ENCODE measurements at places on chromosomes 16 and 17.

GRCh38 chr17:10772425-10773380 lies 31.2 kb downstream of the TMEM238L start:
- DNase-seq = peak; percentile 28

DNA sequence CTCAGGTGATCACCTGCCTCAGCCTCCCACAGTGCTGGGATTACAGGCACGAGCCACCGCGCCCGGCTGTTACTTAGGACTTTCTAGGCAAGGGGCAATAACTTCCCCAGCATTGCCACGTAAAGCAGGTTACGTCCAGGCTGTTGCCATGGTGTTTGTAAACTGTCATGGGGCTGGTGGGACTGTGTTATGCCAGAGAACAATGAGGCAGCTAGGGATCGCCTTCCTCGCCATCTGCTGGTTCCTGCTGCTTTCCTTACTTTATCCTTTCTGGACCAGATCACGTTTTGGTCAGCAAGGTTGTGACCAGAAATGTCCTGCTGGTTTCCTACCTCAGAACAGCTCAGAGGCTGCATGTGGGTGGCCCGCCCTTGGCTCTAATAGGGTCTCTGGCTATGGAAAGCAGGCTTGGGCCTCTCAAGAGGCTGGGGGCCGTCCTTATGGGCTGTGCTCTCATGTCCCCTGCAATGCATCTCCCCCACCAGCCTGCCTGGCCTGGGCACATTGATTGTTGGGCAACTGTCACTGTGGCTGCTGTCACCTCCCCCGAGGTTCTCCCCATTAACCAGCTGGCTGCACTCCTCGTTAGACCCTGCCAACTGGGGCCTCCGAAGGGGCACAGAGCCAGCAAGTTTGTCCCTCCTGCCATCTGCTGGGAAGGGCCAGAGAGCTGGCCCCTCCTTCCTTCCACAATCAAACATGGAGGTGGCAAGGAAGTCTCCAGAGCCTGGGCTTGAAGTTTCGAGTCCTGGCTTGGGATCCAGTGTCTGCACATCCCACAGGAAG lies 28.2 kb upstream of the ZC3H18 start:
- DNase-seq = no peak

GRCh38 chr16:80602894-80603293 lies 62.1 kb downstream of the DYNLRB2 start:
- DNase-seq = no peak

- no peak for DNase-seq
Observed at GRCh38 chr16:79317521-79317920, 283.0 kb downstream of the MAF start.

GRCh38 chr17:16443511-16444257 lies 28.3 kb downstream of the TRPV2 start:
- DNase-seq = no peak

DNA sequence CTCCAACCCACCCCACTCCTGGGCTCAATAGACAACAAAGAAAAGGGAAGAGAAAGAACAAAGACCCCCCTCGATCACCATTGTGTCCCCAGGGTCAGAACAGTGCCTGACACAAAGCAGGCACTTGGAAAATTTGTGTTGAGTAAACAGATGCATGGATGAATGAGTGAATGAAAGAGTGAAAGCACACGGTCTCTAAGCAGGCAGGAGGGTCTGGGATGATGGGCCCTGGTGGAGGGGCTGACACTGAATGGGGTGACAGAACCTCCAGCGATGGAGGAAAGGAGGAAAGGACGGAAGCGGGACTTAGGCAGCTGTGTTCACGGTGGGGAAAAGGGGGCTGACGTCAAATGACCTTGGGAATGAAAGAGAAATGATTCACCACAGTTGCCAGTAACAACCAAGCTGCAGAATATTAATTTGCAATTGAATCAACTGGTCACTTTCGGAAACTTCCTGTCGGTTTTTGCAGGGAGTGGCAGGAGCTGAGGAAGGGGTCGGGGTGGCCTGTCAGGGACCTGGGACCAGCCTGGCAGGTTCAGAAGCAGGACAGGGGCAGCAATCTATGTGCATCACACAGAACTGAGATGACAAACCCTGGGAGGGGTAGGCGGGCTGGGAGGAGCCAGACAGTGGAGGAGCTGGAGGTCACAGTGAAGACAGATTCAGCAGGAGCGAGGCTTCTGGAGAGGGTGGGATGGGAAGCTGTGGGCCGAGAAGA lies 6.7 kb upstream of the GAST start:
- peak; percentile 38 for DNase-seq

DNA sequence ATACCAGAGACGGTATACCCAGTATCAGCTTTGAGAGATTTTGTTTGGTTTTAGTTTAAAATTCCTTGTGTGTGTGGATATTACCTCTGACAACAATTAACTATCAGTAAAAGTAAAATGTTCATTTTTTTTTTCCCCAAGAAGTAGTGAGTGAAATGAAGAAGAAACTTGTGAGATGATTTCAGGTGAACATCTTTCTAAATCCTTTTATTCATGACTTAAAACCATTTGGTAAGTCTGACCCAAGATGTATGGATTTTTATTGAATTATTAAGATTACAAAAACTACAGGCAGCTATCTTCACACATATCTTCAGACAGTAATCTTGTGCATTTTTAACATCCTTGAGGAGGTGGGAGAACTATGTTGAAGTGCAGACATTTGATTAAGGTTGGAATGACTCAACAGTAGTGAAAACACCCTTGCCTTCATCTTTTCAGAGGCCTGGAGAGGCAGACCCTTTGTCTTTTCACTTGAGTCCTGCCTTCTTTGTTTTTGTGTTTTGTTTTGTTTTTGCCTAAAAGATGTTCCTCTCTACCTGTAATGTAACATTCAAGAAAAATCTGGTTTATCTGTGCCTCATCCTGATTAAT lies 240.3 kb upstream of the TBX2 start:
- peak; percentile 7 for DNase-seq

GRCh38 chr17:55635253-55635914 lies 87.3 kb downstream of the TMEM100 start:
- peak; percentile 89 for DNase-seq

GRCh38 chr17:44981221-44981968 lies 13.3 kb upstream of the C1QL1 start:
- peak; percentile 58 for DNase-seq

- no peak for DNase-seq
Observed at GRCh38 chr16:57823836-57824235, 21.5 kb upstream of the KIFC3 start.

DNA sequence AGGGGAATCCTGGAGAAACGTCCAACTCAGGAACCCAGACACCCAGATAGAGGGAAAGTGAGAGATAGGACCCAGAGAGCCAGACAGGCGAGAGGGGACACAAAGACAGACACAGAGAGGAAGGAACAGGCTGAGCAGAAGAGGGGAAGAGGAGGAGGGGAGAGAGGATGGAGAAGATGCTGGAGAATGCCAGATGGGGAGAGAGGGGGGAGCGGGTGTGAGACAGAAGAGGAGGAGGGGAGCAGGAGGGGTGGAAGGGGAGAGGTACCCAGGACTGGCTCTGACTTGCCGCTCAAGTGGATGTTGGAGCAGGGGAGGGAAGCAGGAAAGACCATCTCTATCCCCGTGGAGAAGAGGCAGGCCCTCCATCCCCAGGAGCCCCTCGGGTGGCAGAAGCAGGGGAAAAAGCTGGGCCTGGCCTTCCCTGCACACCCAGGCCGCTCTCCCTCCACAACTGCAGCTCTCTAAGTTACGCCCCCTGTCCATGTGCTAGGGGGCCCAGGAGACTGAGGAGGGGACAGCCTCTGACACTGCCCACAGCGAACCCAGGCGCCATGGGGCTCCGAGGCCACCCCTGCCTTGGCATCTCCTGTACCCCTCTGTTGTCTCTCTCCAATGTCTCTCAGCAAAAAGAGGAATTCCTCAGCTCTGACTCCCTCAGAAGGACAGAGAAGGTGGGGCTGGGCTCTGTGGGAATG lies 4.8 kb downstream of the PPP1R9B start:
- DNase-seq = no peak

DNA sequence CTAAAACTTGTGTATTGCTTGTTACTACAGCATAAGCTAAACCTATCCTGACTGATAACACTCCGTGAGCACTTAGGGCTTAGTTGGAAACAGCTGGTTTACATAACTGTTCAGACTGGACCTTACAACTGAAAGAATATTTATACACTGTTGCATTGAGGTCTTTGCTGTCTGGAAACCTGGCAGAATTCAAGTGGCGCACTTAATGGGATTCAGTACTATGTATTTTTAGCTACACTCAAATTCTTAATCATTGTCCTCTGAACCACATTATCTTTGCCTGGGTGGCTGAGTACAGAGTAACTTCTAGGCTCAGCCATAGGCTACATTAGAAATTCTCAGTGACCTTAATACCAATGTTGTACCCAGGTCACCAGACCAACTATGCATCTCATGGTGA lies 172.9 kb downstream of the PMP22 start:
- DNase-seq = no peak

DNA sequence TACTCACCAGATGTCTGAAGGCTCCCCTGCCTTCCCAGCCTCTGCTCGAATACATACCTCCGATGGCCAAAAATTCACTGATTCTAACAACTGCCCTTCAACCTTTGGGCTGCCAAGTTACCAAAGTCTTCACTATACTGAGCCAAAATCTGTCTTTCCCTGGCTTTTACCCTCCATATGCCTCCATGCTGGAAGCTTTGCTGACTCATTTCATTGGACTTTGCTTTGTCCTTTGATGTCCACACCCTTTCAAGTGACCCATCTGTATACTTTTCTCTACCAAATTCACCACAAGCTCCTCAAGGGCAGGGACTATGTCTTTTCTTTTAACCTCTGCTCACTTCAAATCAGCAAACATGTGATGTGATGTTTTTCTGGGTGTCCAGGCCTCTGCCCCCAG lies 21.0 kb upstream of the MTMR4 start:
- DNase-seq = peak; percentile 47

DNA sequence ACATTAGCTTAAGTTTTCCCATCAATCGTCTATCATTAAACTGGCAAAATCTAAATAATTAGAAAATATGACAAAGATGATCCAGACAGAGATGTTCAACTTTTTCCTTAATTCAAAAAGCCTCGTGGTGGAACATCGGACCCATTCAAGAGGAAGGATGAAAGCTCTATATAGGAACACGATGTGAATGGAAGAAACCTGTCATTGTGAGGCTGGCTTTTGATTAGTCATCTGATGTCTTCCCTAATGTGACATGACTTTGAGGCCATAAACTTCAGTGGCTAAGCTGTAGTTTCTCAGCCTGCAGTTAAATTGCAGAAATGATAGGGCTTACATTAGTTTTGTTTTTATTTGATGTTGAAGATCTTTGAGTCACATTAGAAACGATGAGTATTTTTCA lies 1.0 kb downstream of the AMZ2 start:
- no peak for DNase-seq

GRCh38 chr17:71849783-71850768 lies 270.7 kb upstream of the SOX9 start:
- no peak for DNase-seq

DNA sequence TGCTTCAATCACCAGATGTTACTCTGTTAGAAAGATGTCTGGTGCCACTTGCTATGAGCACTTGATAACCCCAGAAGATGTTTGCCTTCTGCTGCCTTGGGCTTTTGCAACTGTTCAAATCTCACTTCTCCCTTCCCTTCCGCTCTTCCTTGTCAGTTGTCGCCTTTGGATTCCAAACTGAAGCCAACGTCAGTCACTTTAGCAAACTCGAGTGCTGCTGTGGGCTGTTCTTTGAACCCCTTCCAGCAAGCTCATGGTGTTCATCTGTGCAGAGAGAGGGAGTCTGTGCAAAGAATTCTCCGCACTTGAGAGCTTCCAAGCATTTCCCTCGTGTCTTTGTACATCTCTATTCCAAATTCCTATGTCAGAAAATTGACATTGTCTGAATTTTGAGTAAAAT lies 879.4 kb downstream of the CDH11 start:
- DNase-seq = no peak

- no peak for DNase-seq
Observed at GRCh38 chr17:43767053-43767712, 8.6 kb upstream of the SOST start.

GRCh38 chr17:82105417-82105881 lies 7.4 kb upstream of the FASN start:
- no peak for DNase-seq

GRCh38 chr17:75535119-75535537 lies 9.6 kb downstream of the LLGL2 start:
- DNase-seq = no peak

- no peak for DNase-seq
Observed at GRCh38 chr16:89658221-89658879, 714 bp downstream of the SPATA33 start.

DNA sequence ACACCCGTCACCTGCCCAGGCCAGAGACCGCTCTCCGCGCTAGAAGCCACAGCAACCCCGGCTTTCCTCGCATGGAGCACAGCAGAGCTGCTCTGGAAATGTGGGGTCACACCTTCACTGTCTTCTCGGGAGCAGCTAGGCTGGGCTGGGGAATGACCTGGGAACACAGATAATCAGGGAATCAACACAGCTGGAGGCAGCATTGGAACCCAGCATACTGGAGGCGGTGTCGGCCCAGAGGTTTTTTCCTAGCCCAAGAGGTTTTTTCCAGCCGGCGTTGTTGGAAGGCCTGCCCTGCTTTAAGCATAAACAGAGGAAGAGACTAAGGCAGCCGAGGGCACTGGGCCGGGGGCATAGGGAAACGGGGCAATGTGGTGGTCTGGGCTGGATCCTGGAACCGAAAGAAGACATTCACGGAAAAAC lies 791 bp upstream of the PLD6 start:
- DNase-seq = no peak

DNA sequence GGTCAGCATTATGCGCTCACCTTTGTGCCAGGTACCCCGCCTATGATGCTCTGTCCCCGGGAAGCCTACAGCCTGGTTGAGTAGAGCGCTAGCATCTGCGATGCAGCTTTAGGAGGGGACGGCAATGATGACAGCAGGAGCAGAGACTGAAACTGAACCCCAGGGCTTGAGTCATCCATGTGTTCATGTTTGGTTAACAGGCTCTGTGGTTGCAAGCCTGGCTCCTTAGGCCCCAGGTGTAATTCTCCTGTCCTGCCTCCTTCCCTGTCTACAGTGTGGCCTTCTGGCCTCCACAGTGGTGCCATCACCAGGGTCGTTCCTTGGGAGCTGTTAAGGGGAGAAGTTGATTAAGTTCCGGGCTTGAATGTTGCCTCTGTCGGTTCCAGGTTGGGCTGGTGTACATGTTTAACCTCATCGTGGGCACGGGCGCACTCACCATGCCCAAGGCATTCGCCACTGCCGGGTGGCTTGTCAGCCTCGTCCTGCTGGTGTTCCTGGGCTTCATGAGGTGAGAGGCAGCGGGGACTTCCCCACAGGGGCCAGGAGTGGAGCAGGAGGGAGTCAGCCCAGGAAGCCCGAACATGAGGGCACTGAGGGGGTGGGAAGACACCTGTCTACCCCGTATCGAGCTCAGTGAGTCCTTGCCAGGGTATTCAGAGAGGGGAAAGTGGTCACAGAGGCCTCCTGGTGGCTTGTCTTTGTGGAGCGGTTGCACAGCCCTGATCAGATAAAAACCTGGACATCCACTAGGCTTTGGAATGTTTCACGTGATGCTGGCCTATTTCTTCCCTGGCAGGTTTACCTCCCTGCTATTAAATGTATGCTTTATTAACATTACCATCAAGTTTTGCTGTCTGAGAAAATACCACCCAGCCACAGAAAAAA lies 9.2 kb upstream of the NAT9 start:
- no peak for DNase-seq

GRCh38 chr17:13420418-13420826 lies 181.3 kb downstream of the HS3ST3A1 start:
- no peak for DNase-seq

- DNase-seq = no peak
Observed at GRCh38 chr16:79261944-79262552, 338.5 kb downstream of the MAF start.

- no peak for DNase-seq
Observed at GRCh38 chr16:4803898-4804762, 1.7 kb upstream of the ROGDI start.

GRCh38 chr17:1996800-1997288 lies 28.3 kb downstream of the RTN4RL1 start:
- no peak for DNase-seq

Measured in cardiac fibroblast (primary cell).